CD8-positive, alpha-beta memory T cell (primary cell): ENCODE measurements at places on chromosomes 7 and 10. TPM values are rescaled to one million over a fixed set of nuclear protein-coding genes. Genes with fewer than 3 reads are reported as not detected.

Gene COL1A2
- 0.09 TPM for total RNA-seq

DNA sequence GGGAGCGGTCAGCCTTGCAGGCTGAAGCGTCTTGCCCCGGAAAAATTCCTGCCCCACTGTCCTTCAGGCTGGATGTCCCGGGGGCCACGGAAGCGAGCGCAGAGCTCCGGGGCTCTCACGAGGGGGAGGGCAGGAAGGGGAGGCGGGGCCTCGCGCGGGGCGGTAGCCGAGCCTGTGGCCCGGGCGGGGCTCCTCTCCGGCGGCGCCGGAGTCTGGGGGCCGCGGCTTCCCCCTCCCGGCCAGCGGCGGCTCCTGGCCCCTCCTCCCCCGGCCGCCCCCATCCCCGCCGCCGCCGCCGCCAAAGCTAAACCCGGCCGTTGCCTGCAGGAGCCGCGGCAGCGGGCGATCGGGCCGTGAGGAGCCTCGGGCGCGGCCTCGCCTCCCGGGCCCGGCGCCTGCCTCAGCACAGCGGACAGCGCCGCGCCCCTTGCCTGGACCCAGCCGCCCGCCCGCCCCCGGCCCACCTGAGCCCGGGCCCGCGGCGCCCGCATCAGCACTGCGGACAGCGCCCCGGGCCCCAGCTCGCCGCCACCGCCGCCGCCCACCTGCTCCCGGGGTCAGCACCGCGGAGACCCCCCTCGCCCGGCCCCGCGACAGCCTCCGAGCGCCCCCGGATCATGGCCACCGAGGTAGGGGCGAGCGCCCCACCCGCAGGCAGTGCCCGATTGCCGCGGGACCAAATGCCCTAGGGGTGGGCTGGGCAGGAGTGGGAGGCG is at the start of gene GOLGA7B:
Gene GOLGA7B, plus strand, starts transcription at position 157 of the 716 bp plus-strand sequence. Its CDS starts 461 bp downstream, at position 618.
- DNase-seq, result peak; percentile 63
- H3K4me3 ChIP-seq, result peak within 1 kb of the TSS; percentile 64
- H3K36me3 ChIP-seq, result no peaks in the 10 kb centered on the region
- peaks cover 34% of the 10 kb centered on the region for H3K4me1 ChIP-seq

DNA sequence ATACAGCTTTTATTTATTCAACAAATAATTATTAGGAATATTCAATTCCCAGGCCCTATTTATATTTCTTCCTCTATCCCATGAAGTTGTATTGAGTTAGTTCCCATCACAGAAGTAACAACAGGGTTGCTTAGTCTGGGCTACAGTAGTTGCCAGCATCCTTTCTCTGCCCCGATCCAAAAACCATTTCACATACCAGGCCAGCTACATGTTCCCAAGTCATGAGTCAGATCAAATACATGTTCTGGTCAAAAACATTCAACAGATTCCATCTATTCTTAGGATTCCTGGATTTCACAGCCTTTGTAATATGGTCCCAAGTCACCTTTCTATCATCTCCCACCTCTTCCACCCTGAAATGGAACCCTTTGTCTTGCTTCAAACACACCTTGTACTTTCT is 91.6 kb downstream of the RAB11FIP2 start:
- H3K27me3 ChIP-seq, result no peaks in the 10 kb centered on the region
- no peaks in the 10 kb centered on the region for H3K4me1 ChIP-seq
- no peaks in the 10 kb centered on the region for H3K36me3 ChIP-seq
- no peak overlapping the region for H3K27ac ChIP-seq
- DNase-seq, result no peak

GRCh38 chr7:23100697-23101096 is 4.9 kb upstream of the KLHL7 start:
- peaks cover 5% of the 10 kb centered on the region for H3K4me1 ChIP-seq
- no peak overlapping the region for H3K4me3 ChIP-seq
- DNase-seq, result no peak
- H3K27ac ChIP-seq, result no peak overlapping the region

GRCh38 chr7:80231707-80232106 is 97.1 kb downstream of the GNAI1 start:
- H3K4me1 ChIP-seq, result no peaks in the 10 kb centered on the region
- H3K27me3 ChIP-seq, result no peaks in the 10 kb centered on the region
- H3K36me3 ChIP-seq, result no peaks in the 10 kb centered on the region
- no peak overlapping the region for H3K27ac ChIP-seq
- no peak for DNase-seq
- no peak overlapping the region for H3K4me3 ChIP-seq
